ENCODE measurements at places on chromosomes 13 and 19.

DNA sequence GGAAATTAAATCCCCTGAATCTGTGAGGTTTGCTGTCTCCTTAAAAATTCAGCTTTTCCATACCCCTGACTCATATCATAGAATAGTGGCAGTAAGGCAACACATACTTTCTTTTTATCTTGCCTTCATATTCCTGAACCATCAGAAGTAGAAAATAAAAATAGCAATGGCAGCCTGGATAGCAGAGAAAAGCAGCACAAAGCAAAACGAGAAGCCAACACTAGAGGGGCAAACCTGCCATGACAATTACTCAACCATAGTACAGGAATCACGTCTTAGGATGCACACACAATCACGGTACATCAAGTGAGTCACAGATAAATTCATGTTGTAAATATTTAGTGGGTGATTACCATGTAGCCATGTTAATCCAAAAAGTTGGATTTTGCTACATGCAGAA is 343.0 kb downstream of the ITGBL1 start:
- no peak for DNase-seq

DNA sequence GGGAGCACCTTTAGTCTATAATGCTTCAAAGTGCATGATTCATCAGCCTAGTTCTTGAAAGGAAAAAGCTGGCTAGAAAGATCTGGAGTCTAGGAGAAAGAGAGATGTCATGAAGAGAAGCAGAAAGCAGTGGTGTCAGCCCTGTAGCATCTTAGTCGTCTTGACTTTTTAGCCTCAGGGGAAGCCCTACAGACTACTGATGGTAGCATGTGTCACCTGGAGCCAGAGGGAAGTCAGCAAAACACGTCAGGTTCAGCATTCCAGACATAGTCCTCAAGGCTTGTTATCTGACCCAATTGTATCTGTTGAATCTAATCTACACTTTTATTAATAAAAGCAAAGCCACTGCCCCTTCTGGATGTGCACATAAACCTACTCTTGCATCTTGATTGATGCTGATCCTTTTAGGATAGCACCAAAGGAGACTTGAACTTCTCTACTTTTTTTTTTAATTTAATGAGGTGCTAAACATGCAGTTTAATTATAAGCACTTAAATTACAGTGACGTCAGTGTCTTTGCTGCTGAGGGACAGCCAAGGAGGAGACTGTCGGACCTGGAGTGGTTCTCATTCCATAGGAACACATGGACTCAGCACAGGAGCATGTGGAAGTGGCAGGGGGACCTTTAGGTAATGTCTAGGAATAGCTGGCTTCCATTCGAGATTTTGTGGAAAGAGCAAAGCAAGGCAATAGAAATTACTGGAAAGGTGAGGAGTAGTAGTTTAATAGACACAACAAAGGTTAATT is 525.5 kb upstream of the SGCG start:
- no peak for DNase-seq

DNA sequence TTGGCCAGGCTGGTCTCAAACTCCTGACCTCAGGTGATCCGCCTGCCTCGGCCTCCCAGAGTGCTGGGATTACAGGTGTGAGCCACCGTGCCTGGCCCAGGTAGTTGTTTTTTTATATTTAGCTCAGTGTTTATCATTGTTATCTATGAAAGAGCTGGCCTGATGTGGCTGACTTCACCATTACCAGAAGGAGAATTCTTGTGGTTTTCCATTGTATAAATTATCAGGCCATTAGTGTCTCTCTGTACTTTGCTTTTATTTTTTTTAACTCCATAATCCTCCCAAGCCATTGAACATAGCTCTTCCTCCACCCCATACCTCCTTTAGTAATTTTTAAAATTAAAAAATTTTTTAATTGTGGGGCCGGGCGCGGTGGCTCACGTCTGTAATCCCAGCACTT is 24.2 kb downstream of the CERS4 start:
- no peak for DNase-seq

- DNase-seq = no peak
Measured at GRCh38 chr13:86006317-86006716, 207.1 kb upstream of the SLITRK6 start.

DNA sequence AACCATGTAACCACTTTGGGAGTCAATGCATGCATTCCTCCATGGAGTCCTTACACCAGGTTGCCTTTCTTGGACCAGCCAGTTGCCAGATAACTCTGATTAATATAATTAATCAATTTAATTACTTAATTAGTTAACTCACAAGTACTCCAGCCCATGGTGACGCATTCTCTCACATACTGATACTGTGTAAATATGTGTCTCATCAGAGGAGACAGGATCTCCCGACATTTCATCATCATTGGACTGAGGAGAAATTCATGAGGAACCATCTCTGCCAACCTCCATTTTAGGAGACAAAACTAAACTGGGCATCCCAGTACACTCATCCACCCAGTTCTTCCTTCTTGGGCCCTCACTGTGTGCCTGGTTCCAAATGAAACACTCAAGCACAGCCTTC is 6.5 kb upstream of the CASP14 start:
- DNase-seq = no peak

- no peak for DNase-seq
Measured at GRCh38 chr13:43153436-43154090, 130.2 kb downstream of the DNAJC15 start.

GRCh38 chr19:3618144-3618810 is 8.3 kb downstream of the CACTIN start:
- peak; percentile 53 for DNase-seq

DNA sequence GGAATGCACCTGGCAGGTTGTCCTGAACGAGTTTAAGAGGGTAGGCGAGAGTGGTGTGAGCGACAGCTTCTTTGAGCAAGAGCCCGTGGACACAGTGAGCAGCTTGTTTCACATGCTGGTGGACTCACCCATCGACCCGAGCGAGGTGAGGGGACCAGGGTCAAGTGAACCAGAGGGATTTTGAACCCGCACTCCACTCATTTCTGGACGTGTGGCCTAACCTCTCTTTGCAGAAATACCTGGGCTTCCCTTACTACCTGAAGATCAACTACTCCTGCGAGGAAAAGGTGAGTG is 1.7 kb downstream of the CATSPERG start:
- no peak for DNase-seq

DNA sequence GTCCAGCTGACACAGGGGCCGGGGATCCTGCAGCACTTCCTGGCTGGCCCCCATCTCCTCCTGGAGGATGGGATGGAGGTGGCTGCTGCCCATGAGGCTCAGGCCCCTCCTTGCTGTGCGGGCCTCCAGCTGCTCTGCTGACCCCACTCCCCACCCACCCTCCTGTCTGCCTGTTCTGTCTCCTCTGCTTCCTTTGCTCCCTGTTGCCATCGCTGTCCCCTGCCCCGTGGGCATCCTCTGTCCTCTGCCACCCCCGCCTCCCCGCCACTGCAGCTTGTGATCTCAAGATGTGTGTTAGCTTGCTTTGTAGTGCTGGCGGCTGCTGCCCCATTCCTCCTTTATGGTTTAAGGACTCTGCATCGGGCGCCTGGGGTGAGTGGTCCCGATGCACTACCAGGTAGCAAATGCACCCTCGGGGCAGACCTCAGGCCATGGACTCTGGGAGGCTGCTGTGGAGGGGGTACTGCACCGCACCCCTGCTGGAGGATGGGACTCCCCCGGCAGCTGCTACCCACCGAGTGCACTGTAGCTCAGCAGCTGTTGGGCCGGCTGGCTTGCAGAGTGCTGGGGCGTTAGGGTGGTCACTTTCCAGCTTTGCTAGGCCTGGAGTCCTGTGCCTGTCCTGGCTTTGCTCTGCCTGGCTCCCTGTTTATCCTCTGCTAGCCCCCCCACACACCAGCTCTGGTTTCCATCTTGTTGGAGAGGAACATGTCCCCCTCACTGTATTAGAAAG is 15.8 kb upstream of the C19orf33 start:
- no peak for DNase-seq

DNA sequence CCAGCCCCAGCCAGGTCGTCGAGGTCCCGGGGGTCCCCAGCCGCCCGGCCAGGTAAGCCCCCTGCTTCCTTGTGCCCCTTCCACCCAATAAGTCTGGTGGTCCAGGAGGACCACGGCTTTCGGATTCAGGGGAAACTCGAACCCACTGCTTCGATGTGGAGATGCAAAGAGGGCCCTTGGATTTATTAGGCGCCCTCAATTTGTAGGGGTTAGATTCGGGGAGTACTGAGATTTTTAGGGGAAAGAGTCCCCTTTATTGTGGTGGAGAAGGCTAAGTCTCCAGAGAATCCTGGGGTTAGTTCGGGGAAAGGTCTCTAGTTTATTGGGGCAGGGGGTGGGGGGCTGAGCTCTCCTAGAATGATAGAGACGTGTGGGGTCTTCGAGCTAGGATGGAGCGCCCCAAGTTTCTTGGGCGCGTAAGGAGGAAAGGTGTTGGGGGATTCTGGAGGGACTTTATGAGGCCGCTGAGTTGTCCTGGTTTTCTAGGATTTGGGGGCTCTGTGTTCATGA is 3.8 kb upstream of the LTBP4 start:
- no peak for DNase-seq

DNA sequence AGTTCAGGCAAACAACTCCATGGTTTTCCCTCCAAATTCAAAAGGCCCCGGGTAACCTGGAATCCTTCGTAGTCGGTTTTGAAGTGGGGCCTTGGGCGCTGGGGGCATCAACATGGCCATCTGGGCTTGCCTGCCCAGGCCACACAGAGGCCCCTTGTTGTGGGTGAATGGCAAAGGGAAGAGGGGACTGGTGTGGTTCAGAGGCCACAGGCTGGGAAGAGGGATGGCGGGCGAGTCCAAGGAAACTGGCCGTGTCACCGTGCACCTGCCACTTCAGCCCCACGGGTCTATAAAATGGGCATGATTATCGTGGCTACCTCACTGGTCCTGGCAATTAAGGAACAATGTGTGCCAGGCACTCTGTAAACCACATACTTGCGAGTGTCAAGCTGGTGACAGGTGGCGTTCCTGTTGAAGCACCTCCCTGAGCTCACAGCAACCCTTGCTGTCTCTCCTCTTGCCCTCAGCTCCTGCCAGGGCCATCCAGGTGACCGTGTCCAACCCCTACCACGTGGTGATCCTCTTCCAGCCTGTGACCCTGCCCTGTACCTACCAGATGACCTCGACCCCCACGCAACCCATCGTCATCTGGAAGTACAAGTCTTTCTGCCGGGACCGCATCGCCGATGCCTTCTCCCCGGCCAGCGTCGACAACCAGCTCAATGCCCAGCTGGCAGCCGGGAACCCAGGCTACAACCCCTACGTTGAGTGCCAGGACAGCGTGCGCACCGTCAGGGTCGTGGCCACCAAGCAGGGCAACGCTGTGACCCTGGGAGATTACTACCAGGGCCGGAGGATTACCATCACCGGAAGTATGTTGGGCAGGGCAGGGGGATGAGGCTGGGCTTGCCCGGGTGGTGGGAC is 1.3 kb downstream of the LSR start:
- DNase-seq = no peak

DNA sequence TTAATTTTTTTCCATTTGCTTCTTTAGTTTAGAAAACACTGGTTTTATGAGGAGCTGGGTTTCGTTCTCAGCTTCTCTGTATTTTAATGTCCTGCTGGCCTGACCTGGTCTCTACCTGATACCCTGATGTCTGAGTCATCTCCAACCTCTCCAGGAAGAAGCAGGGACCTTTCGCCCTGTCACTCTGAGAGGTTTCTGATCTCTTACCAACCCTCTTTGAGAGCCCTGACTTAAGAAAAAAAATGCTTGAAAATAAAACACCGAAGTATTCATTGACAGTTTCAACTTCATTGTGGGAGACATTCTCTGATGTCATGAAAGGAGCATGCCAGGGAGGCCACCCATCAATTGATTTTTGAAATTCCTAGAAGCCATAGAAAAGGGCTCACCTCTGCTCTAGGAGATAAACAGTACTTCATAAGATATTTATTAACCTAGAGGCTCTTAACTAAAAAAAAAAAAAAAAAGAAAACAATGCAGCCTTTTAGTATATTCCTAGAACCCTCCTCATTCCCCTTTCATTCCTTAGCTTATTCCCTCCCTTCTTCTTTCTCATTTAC is 234.8 kb downstream of the ENOX1 start:
- DNase-seq = no peak

Measured in activated T-cell treated with anti-CD3 and anti-CD28 coated beads for 1 hour (primary cell).